IPS DF 6.9 (cell line): ENCODE measurements at places on chromosomes 4 and X.

DNA sequence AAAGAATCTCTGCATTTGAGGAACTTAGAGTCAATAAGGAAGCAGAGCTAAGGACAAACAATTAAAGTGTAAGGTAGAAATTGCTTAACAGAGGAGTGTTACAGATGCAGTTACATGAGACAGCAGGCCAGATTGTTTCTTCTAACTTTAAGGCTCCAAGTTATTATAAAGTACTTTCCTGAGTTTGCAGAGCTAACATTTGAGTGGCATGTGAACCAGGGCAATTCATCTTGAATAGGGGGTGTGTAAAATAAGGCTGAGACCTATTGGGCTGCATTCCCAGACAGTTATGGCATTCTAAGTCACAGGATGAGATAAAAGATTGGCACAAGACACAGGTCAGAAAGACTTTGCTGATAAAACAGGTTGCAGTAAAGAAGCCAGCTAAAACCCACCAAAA, 7.6 kb upstream of the LNX1 start:
- peaks cover 3% of the 10 kb centered on the region; the same call in 1 of the 2 replicates for H3K4me1 ChIP-seq
- H3K36me3 ChIP-seq, result no peaks in the 10 kb centered on the region
- no peak for DNase-seq
- H3K4me3 ChIP-seq, result no peak overlapping the region
- H3K27me3 ChIP-seq, result no peaks in the 10 kb centered on the region
- no peak overlapping the region for H3K27ac ChIP-seq

- H3K27me3 ChIP-seq, result no peaks in the 10 kb centered on the region
- DNase-seq, result no peak
- no peak within 1 kb of the TSS for H3K27ac ChIP-seq
- H3K4me1 ChIP-seq, result no peaks in the 10 kb centered on the region
- no peaks in the 10 kb centered on the region; the same call in 1 of the 2 replicates for H3K36me3 ChIP-seq
Measured at GRCh38 chrX:103585411-103586313, at the start of gene TCEAL4. TSS of gene TCEAL4 (plus strand) at chrX:103585515. CDS start at chrX:103586676, 1,161 bp downstream.

GRCh38 chr4:2673157-2673556, 83.0 kb downstream of the TNIP2 start:
- H3K4me3 ChIP-seq, result no peak overlapping the region
- no peaks in the 10 kb centered on the region for H3K4me1 ChIP-seq
- H3K27me3 ChIP-seq, result no peaks in the 10 kb centered on the region
- H3K36me3 ChIP-seq, result peaks cover 11% of the 10 kb centered on the region; the same call in 1 of the 2 replicates
- no peak for DNase-seq

DNA sequence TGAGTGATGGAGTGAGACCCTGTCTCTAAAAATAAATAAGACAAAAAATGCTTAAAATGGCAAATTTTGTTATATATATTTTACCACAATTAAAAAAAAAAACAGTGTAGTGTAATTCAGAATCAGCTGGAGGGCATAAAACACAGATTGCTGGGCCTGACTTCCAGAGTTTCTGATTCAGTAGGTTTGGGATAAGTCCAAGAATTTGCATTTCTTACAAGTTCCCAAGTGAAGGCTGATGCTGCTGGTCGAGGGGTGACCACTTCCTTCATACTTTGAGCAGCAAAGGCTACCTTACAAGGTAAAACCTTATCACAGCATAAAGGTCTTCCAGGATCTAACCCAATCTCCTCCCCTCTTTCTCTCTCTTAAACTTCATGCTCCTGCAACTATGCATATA, 40.7 kb downstream of the KLHL8 start:
- no peak for DNase-seq
- H3K4me3 ChIP-seq, result no peak overlapping the region
- H3K4me1 ChIP-seq, result no peaks in the 10 kb centered on the region
- H3K36me3 ChIP-seq, result no peaks in the 10 kb centered on the region

GRCh38 chr4:122163767-122164166, 11.6 kb downstream of the BLTP1 start:
- no peaks in the 10 kb centered on the region for H3K4me1 ChIP-seq
- DNase-seq, result no peak
- H3K4me3 ChIP-seq, result no peak overlapping the region
- no peak overlapping the region for H3K27ac ChIP-seq
- H3K36me3 ChIP-seq, result no peaks in the 10 kb centered on the region

DNA sequence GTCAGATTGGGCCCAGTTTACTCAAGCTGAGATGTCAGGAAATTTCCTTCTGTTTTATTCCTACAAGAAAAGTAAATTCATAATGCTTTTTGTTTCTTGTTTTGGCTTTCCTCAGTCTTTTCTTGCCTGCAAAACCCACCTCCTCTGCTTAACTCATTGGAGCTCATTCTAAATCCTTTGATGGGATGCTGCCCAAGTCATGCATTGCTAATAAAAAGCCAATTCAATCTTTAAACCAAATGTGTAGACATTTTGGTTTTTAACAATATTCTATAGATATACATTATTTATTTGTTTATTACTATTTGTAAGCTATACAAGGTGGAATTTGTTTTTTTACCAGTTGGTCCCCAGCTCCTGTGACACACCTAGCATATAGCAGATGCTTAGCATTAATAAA, 13.2 kb upstream of the PDE5A start:
- H3K27ac ChIP-seq, result no peak overlapping the region
- H3K36me3 ChIP-seq, result no peaks in the 10 kb centered on the region
- no peak for DNase-seq
- H3K27me3 ChIP-seq, result no peaks in the 10 kb centered on the region
- H3K4me3 ChIP-seq, result no peak overlapping the region

DNA sequence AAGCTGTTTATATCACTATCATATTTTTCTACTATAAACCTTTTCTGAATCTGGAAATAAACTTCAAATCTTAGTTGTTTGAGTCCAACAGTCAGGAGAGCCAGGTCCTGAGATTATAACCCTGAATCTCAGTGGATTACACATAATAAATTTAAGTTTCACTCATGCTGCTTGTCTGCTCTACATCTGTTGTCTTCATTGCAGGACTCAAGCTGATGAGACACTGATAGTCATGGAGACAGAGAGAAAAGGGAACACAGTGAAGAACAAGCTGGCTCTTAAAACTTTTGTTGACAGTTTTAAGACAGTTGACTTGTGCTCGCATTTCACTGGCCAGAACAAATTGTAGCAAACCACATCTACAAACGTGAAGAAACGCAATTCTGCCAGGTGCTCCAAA, 327.0 kb upstream of the CTSO start:
- DNase-seq, result no peak
- H3K27ac ChIP-seq, result no peak overlapping the region
- H3K4me3 ChIP-seq, result no peak overlapping the region
- no peaks in the 10 kb centered on the region for H3K36me3 ChIP-seq
- no peaks in the 10 kb centered on the region for H3K27me3 ChIP-seq
- no peaks in the 10 kb centered on the region for H3K4me1 ChIP-seq

DNA sequence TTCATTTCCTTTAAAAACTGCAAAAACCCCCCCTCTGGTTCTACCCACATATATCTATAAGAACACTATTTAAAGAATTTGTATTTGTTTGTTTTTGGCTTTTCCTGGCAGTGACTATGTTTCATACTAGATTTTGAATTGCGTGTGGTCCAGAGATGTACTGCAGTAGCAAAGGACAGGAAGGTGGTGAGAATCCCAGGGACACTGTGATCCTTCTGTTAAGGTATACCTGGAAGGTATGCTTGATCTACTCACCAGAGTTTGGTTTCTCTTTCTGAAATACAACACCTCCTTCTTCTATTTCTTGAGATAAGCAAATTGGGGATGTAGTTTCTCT, 129.6 kb upstream of the RASGEF1B start:
- H3K27ac ChIP-seq, result no peak overlapping the region
- no peaks in the 10 kb centered on the region for H3K27me3 ChIP-seq
- DNase-seq, result no peak
- H3K4me3 ChIP-seq, result no peak overlapping the region

- H3K27me3 ChIP-seq, result no peaks in the 10 kb centered on the region
Measured at GRCh38 chr4:112023402-112023950, 121.8 kb upstream of the FAM241A start.

DNA sequence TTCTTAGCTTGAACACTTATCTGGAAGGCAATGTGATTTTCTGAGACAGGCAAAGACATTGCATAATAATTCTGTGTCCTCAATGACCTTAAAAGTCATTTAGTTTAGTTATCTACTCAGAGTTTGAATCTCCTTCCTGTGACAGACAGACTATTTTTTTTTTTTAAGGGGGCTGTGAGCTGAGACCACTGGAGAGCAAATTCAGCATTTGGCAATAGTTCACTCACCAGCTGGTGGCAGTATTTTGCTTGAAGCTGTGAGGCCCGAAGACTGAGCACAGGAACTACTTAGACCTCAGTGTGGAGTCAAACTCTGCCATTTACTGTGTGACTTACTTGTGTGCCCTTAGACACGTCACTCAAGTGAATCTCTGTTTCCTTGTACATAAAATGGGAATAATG, 22.9 kb upstream of the CPE start:
- H3K27ac ChIP-seq, result no peak overlapping the region
- H3K4me1 ChIP-seq, result no peaks in the 10 kb centered on the region
- DNase-seq, result no peak
- H3K4me3 ChIP-seq, result no peak overlapping the region

- no peak for DNase-seq
- H3K4me1 ChIP-seq, result no peaks in the 10 kb centered on the region
- no peaks in the 10 kb centered on the region for H3K27me3 ChIP-seq
- no peaks in the 10 kb centered on the region for H3K36me3 ChIP-seq
- no peak overlapping the region for H3K27ac ChIP-seq
- no peak overlapping the region for H3K4me3 ChIP-seq
Measured at GRCh38 chr4:10160281-10160856, 43.8 kb upstream of the WDR1 start.

GRCh38 chrX:44382871-44383270, 39.4 kb upstream of the EFHC2 start:
- H3K4me1 ChIP-seq, result no peaks in the 10 kb centered on the region
- no peaks in the 10 kb centered on the region for H3K27me3 ChIP-seq
- H3K4me3 ChIP-seq, result no peak overlapping the region

GRCh38 chr4:81607950-81608349, 136.2 kb upstream of the RASGEF1B start:
- H3K27ac ChIP-seq, result no peak overlapping the region
- no peaks in the 10 kb centered on the region for H3K4me1 ChIP-seq
- H3K4me3 ChIP-seq, result no peak overlapping the region
- no peaks in the 10 kb centered on the region for H3K36me3 ChIP-seq
- no peak for DNase-seq

DNA sequence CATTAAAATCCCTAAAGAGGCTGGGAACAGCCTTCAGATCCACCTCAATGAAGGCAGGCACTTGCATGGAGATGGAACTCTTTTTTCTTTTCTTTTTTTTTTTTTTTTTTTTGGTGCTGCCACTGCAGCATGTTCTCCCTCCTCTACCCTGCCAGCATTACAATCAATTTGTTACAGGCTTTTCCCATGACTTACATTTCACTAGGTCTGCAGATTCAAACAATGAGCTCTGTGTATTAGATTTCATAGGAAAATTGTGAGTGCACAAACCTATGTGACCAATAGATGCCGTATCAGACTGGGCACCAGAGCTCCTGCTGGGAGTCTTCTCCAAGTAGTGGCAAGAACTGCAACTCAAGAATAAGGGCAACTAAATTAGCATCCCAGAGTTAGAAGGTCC, 63.8 kb upstream of the GABRQ start:
- H3K4me1 ChIP-seq, result no peaks in the 10 kb centered on the region
- H3K4me3 ChIP-seq, result no peak overlapping the region
- H3K27me3 ChIP-seq, result no peaks in the 10 kb centered on the region
- DNase-seq, result no peak
- H3K27ac ChIP-seq, result no peak overlapping the region

DNA sequence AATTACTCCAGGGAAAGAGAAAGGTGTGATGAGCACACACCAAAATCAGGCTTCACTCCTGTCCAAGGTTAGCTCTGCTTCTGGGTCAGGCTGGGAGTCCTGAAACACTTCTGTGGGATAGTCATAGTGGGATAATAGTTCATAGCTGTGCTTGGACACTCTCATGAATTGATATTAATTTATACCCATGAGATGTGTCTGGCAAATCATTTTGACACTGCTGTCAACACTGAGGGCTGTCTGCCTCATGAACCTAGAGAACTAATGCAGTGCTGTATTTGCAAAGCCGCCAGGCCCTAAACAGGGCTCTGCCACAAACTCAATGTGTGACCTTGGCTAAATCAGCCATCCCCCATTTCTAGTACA, 24.5 kb upstream of the PGRMC1 start:
- H3K27ac ChIP-seq, result no peak overlapping the region
- no peak for DNase-seq
- no peak overlapping the region for H3K4me3 ChIP-seq
- no peaks in the 10 kb centered on the region for H3K4me1 ChIP-seq
- H3K36me3 ChIP-seq, result no peaks in the 10 kb centered on the region
- H3K27me3 ChIP-seq, result no peaks in the 10 kb centered on the region

DNA sequence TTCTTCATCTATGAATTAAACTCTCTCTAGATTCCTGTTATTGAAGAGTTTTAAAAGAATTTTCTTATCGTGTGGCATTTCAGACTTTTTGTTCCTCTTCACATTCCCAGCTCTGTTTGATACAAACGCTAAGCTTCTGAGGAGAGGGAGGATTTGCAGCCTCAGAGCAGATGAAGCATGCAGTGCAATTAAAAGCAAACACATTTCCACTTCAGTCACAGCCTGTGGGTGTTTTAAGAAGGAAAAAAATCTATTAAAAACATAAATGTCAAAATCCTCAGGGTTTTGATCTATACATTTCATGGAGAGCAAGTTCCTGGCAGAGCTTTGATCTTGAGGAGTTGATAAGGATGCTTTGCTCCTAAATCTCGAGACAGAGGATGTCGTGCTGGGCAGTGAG, 442.4 kb upstream of the BOD1L1 start:
- no peak overlapping the region for H3K27ac ChIP-seq
- H3K36me3 ChIP-seq, result no peaks in the 10 kb centered on the region
- 0 out of 2 replicates have a peak, but pooled peaks cover 1% of the 10 kb centered on the region for H3K4me1 ChIP-seq
- no peak overlapping the region for H3K4me3 ChIP-seq

DNA sequence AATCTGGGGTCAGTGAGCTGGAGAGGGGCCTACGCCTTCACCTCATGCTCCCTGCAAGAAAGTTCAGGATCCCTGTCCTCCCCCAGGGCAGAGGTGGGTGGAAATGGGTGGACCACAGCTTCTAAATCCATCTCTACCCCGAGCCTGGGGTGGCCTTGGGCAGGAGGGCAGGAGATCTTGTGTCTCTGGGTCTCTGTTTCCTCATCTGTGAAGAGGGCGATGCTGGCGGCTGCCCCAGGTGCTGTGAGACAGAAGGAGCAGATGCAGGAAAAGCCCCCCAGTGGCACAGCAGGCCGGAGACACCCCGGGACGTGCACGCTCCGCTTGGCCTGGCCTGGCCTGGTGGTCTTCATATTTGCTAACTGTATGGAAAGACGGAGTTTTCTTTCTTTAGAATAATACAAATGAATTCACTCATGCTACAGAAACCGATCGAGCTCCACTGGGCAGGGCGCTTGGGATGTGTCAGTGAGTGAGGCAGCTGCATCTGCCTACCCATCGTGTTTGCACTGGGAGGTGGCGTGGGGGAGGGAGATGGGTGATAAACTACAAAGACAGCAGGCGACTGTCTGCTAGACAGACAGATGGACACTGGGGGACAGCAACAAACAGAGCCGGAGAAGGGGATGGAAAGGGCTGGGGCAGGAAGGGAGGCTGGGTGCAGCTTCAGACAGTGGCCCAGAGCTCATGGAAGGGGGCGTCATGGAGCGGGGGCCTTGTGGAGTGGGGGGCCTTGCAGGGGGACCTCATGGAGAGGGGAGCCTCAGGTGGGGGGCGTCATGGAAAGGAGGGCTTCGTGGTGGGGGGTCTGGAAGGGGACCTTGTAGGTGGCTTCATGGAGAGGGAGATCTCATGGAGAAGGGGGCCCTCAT, 136.2 kb downstream of the CPZ start:
- no peaks in the 10 kb centered on the region for H3K27me3 ChIP-seq
- H3K27ac ChIP-seq, result no peak overlapping the region
- no peaks in the 10 kb centered on the region; the same call in 1 of the 2 replicates for H3K36me3 ChIP-seq
- DNase-seq, result no peak
